A172 (cell line): ENCODE measurements at places on chromosomes 1 and 21. TPM values are rescaled to one million over a fixed set of nuclear protein-coding genes. Genes with fewer than 3 reads are reported as not detected.

DNA sequence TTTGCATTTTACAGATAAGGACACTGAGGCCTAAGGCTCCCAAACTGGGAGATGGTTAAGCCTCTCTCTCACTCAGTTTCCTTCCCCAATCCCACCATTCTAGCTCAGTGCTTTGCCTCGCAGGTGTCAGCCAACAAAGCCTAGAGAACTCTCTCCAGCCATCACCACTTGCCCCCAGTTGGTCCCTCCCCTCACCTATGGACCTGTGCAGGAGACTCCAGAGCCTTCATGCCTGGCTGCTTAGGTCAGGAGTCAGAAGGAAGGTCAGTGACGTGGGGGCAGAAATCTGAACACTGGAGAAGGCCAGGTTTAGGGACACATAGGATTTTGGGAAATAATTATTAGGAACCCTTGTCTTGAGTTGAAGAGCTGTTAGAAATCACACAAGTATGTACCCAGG lies 295.3 kb downstream of the PTPRU start:
- no peak for DNase-seq

- DNase-seq: no peak
Measured at GRCh38 chr1:228172591-228173527, 7.3 kb downstream of the IBA57 start.

DNA sequence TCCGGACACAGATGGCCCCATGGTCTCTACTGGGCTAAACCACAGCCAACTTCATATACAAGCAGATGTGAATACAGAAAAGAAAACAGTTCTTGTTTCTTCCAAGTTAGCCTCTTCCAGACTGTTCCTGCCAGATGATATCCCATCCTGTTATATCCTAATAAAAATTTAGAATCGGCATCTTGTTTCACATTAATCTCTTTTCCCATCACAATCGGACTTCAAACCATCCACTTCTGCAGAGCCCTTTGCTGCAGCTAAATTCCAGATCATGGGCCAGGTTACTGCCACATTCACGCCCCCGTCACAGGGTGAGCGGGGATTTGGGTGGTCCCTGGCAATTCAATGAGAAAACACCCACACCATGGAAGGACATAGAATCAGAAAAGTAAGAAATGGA lies 57.2 kb downstream of the NPHP4 start:
- no peak for DNase-seq

The LPAR3 gene
- not detected in 2 replicates for total RNA-seq

The CAMK2N1 gene
- 2.9 and 3.6 TPM in 2 replicates for total RNA-seq

GRCh38 chr1:29283804-29284195 lies 47.5 kb downstream of the PTPRU start:
- DNase-seq: no peak

The ADAM30 gene
- not detected in 2 replicates for total RNA-seq

The TMEM50A gene
- total RNA-seq: 70.5 and 78.7 TPM in 2 replicates

The ADCY10 gene
- total RNA-seq: not detected in 2 replicates

- DNase-seq: no peak
Measured at GRCh38 chr1:2447276-2448097, 28.6 kb upstream of the PLCH2 start.

GRCh38 chr1:58454385-58454784 lies 92.1 kb downstream of the OMA1 start:
- DNase-seq: no peak

GRCh38 chr1:27563591-27564471 lies 40.1 kb downstream of the AHDC1 start:
- DNase-seq: no peak

The SLC30A10 gene
- total RNA-seq: not detected in 2 replicates

DNA sequence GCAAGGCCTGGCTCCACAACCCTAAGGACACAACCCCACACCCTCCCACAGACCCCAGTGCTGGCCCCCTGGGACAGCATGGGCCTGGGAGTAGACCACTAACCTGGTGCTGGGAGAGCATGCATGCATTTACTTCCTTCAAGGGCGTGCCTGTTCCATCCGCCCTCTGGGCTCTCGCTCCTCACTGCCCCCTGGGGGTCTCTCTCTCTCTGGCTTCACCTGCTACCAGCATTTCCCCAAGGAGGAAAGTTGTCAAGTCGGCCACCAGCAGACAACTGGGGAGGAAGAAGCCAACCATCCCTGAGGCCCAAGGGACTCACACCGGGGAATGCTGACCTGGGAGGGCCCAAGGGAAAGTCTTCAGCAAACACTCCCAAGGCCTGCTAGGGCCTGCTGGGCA lies 6.5 kb downstream of the LRP8 start:
- DNase-seq: no peak

The SIKE1 gene
- 45.6 and 53.9 TPM in 2 replicates for total RNA-seq

- DNase-seq: no peak
Measured at GRCh38 chr1:30765556-30766434, 8.2 kb upstream of the LAPTM5 start.

DNA sequence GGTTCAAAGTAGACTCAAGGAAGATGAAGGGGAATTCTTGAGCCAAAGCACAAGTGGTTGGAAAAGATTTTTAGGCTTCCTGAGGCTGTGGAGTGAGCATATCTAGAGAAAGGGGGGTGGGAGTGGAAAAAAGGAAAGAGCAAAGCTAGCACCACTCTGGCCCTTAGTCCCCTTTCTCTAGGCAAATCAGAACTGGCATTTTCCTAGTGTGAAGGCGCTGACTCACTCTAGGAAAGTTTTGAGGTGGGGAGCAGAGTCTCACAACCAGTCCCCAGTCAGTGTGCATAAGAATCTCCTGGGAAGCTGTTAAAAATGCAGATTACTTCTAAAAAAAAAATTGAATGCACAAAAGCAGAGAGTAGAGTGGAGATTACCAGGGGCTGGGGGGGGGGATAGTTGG lies 3.4 kb upstream of the GPR89B start:
- no peak for DNase-seq

DNA sequence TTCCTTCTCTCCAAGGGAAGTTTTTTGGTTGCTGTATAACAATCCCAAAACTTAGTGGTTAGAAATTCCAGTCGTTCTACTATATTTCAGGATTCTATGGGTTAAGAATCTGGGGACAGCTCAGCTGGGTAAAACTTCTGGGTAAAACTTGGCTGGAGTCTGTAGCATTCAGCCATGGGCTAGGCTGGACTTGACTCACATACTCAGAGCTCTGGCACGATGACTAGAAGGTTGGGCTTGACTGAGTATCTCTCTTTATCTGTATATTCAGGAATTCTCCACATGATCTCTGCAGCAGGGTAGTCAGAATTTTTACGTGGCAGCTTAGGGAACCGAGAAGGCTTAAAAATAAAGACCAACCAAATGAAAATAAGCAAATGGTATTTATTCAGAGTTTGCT lies 28.2 kb upstream of the HRNR start:
- no peak for DNase-seq

The C2CD4D gene
- not detected in 2 replicates for total RNA-seq

The TSPEAR gene
- 0.17 TPM in 1 of 2 replicates, not detected in the other for total RNA-seq

DNA sequence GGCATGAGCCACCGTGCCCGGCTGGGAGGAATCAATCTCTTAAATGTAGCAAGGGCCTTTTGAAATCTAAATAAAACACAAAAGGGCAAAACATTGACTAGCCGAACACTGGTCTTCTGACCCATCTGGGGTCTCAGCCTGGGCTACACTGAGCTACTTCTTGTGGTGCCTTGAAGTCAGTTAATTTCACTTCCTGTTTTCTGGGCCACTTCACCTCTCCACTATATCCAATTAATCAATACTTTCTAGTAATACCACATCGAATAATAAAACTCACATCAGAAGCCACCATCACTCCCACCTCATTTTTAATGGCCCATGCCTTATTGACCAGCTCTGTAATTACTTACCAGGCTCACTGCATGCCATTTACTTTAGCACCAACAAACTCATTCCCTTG lies 138.0 kb upstream of the SAMSN1 start:
- DNase-seq: no peak
